ENCODE measurements at places on chromosomes 12 and 14.
A peak's percentile ranks its signal among the peaks of the same experiment; 100 is the strongest.

DNA sequence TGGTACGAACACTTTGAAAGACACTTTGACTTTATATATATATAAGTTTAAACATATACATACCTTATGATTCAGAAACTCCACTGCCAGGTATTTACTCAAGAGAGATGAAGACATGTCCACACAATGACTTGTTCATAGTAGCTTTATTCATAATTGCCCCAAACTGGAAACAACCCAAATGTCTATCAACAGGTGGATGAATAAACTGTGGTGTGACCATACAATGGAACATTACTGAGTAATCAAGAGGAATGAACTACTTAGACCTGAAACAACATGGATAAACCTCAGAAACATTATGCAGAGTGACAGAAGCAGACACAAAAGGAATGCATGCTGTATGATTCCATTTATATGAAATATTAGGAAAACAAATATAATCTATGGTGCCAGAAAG, 71.1 kb downstream of the PPP1R36 start:
- DNase-seq: no peak

- peak; percentile 89 for DNase-seq
These were observed 116.8 kb downstream of the CRADD start for GRCh38 chr12:93793983-93794382.

GRCh38 chr12:51926718-51927117, 19.4 kb downstream of the ACVRL1 start:
- DNase-seq: peak; percentile 47

GRCh38 chr12:96489392-96490056, at the start of gene CFAP54:
Gene CFAP54 (plus strand): TSS chr12:96489577. CDS start chr12:96489610, 33 bp downstream.
- DNase-seq: peak; percentile 98

- no peak for DNase-seq
These were observed 48.9 kb downstream of the SERPINA10 start for GRCh38 chr14:94244182-94244581.

DNA sequence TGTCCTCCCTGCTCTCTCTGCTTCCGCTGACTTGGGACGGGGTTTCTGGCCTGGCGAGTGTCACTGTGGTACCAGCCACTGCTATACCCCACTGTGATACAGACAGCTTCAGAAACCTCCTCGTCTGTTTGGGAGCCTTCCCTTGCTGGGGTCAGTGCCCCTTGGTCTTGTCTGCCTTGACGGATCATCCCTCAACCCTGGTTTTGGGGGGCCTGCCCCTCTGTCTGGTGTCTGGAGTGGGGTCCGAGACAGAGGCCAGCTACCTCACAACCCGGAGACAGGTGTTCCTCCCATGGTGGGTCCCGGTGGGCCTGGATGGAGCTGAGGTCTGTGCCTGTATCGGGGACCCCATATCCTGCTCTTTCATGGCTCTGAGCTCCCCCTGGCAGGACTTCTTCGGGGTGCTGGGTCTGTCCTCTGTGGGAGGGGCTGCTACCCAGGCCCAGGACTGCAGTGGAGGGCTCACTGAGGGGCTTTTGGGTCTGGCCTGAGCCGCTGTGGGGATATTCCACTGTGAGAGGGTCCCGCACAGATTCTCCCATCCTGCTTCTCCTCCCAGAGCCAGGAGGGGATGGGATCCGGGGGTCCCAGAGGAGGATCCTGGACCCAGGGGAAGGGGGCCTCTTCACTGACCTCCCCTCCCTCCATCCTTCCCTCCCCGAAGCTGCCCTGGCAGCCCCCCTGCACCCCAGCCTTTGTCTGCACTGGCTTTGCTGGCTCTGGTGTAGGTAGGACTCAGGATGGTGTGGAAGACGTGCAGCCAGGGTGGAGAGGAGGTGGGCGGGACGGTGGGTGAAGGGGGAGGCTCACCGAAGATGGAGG, 365.5 kb downstream of the TMEM121 start:
- no peak for DNase-seq

GRCh38 chr12:57614178-57614947, 3.1 kb downstream of the ARHGEF25 start:
- DNase-seq: peak; percentile 27

GRCh38 chr12:63862187-63862968, 17.9 kb downstream of the SRGAP1 start:
- peak; percentile 39 for DNase-seq

DNA sequence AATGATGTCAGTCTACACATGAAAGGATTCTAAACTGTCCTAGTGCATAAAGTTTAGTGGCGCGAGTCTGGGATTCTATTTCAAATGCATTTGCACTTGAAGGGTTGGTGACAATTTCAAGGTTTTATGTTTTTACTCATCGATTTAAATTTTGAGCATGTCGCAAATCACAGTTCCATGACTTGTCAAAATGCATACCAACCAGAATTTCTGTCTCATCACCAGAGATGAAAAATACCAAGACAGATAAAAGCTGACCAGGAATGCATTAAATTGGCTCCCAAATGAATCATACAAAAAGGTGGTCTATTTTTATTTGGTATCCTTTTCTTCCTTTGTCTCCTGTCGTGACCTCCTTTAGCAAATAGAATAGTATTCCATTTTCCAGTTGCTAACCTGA, 25.2 kb downstream of the TMEM30B start:
- DNase-seq: no peak

DNA sequence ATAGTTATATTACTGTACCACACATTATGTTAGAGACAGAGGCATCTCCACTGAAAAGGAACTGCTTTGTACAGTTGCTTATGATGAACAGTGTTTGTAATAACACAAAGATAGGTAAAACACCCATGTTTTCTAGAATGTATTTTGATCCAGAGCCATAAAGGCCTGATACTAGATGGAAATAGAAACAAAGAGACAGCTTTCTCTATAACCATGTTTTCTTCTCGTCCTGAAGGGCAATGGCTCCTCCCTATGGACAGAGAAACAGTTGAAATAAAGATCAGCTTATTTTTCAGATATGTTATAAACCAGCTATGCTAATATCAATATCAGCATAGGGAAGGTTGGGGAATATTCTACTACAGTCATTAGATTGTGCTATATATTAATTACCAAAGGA, 109.2 kb downstream of the ATXN7L3B start:
- DNase-seq: no peak

DNA sequence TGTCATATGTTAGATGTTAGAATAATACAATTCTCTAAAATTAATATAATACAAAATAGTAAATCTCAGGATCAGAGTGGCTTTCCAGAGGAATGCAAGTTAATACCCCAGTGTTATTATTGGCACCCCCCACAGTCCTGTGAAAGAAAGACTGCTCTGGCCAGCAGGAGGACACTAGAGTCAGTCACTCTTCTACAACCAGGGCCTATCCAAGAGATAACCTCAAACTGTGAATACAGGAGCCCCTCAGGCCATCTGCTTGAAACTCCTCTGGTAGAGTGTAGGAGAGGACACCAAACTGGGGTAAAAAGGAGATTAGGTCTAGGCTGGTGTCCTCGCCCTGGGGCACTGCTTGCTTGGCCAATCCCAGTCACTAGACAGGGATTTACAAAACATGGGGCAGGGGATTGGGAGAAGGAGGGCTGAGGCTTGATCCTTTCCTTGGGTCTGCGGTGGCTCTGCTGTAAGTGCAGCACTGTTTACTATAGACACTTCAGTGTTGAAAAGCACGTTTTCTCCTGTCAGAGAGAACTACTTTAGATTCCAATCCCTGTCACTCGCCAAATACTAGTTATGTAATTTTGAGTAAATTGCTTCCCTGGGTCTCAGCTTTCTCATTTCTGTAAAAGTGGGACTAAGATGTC, 44.5 kb upstream of the PTPRR start:
- DNase-seq: no peak

GRCh38 chr12:5391653-5392052, 40.3 kb upstream of the NTF3 start:
- peak; percentile 8 for DNase-seq

- no peak for DNase-seq
These were observed 61.7 kb downstream of the PPM1H start for GRCh38 chr12:62873116-62873825.
